ENCODE measurements at places on chromosomes 5 and 9.

GRCh38 chr5:138138949-138139780 is at the start of gene NME5:
NME5 (minus strand) TSS chr5:138139428; CDS start chr5:138138780, 648 bp downstream.
- DNase-seq = no peak

DNA sequence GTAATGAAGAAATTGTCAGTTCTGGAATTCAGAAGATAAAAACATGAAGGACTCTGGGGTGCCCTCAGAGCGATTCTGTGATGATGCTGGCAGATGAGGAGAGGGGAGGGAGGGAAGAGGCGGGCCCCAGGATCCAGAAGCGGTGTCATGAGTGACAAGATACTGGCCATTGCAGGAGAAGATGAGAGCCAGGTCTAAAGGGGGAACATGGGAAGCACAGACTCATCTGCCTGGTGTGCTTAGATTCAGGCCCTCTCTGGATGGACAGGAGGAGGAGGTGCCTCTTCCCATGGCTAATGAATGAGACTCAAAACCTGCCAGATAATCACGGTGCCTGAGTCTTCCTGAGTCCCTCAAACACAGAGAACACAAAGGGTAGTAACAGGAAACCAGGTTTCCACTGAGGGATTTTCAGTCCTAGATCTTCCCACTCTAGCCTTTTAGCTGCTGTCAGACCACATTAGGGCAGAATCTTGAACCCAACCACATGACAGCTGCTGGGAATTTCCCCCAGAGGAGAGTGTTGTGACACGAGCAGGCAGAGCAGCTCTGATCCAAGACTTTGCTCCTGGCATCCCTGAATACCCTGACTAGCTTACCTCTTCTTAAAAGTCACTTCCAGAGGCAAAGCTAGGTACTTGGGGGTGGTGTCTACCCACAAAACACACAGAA is 28.2 kb upstream of the HSPA9 start:
- DNase-seq = no peak

- DNase-seq = no peak
These were observed 553.0 kb downstream of the EBF1 start for GRCh38 chr5:158546748-158547147.

GRCh38 chr9:123679330-123679987 is 250.5 kb downstream of the DENND1A start:
- peak; percentile 59 for DNase-seq

GRCh38 chr9:100455470-100455869 is 17.5 kb upstream of the TMEFF1 start:
- DNase-seq = no peak

DNA sequence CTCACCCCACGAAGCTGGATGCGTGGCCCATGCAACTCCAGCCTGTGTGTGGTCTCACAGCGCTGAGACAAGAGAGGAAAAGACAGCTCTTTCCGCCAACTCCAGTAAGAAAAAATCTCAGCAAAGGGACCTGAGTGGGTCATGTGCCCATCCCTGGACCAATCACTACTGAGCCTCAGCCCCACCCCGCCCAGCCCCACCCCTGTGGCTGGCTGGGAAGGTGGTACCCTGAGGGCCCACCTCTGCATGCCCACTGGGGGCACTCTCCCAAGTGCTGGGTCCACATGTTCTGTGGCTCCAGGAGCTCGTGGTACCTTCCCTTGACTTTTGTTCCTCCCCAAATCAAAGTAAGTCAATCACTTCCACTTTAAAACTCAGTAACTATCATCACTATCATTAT is 105.1 kb upstream of the SMIM23 start:
- no peak for DNase-seq

GRCh38 chr5:93358176-93358575 is 222.8 kb downstream of the NR2F1-AS1 start:
- no peak for DNase-seq

- no peak for DNase-seq
These were observed 160.1 kb downstream of the HMHB1 start for GRCh38 chr5:143972068-143972467.

GRCh38 chr5:138574744-138575193 is 432 bp downstream of the HSPA9 start:
- DNase-seq = peak; percentile 7

DNA sequence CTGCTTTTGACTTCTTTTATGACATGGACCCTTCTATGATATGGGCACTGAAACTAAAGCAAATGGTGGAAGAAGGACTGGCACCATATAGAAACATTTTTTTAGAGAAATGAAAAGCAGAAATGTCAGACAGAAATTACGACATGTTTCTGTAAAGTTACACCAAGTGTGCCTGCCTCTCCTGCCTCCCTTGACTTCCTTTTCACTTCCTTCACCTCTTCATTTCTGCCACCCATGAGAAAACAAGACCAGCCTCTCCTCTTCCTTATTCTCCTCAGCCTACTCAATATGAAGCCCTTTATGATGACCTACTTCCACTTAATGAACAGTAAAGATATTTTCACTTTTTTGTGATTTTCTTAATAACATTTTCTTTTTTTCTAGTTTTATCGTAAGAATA is 44.5 kb downstream of the ERCC6L2 start:
- no peak for DNase-seq
